Activated T-helper 1 cell treated with anti-CD3 and anti-CD28 coated beads, Interleukin-12 subunit alpha, Interleukin-12 subunit beta, Interleukin-2, Interleukin-4 antibody, amounts not matched to agents 30 ng/mL and 10 ng/mL and 1 ng/mL, durations not matched to agents 14 hours and 24 hours and 36 hours (primary cell): ENCODE measurements at places on chromosomes 7 and 10.
A peak's percentile ranks its signal among the peaks of the same experiment; 100 is the strongest.

DNA sequence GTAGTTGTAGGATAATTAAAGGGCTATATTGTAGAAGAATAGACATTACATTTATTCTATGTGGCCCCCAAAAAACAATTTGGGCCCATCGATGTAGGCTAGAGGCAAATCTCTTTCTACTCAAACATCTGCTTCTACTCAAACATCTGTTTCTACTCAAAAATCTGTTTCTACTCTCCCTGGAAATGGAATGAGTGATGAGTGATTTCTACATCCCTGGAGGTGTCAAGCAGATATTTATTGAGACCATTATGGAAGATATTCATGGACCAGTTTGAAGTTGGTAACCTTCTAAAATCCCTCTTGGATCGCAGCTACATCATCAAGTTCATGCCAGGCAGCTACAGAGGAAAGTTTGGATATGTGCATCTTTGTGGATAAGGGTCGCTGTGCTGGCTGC is 5.1 kb upstream of the PLPP4 start:
- H3K4me3 ChIP-seq = no peak overlapping the region
- H3K27me3 ChIP-seq = peaks cover 14% of the 10 kb centered on the region
- DNase-seq = no peak

- H3K27me3 ChIP-seq = peaks cover 4% of the 10 kb centered on the region
- no peak overlapping the region for H3K27ac ChIP-seq
- no peaks in the 10 kb centered on the region for H3K36me3 ChIP-seq
Observed at GRCh38 chr7:130823060-130823459, 89.1 kb upstream of the KLF14 start.

DNA sequence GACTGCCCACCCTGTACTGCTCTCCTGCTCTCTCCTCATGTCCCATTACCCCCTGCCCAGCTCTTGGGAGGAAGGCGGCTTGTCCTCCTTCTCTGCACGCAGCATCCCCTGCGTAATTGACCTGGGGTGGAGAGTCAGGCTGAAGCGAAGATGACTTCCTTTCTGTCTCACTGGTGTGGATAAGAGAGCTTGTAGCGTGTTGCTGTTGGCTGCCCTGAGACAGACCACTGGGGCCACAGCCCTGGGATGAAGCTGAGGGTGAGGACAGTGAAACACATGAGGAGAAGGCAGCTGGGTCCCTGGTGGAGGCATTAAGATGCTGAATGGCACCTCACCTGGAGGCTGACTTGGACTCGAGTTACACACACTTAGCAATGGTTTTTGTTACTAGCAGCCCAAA is 310.3 kb upstream of the ZNF32 start:
- no peaks in the 10 kb centered on the region for H3K4me1 ChIP-seq
- H3K36me3 ChIP-seq = no peaks in the 10 kb centered on the region
- H3K4me3 ChIP-seq = no peak overlapping the region

DNA sequence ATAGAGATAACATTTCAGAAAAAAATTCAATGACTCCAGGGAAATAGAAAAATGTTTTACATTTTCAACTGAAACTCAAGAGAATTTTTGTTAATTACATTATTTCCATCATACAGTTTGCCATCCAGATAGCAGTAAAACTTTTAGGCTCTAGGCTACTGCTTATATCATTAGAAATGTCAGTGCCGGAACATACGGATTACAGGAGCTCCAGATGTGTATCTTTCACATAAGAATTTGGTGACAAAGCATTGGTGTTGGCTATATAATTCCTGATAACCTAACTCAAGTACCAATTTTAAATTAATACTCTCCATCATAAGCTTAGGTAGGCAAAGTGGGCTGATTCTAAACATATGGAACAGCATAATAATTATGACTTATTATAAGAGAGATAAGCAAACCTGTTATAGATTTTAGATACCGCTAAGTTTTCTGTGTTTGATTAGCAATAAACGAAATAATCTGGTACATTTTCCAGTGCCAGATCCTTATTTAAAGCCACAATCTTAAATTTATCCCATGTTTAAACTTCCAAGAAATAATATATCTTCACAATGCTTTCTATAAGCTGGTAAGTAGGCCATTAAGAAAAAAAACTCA is 637.9 kb downstream of the NXPH1 start:
- no peak for DNase-seq
- H3K27me3 ChIP-seq = no peaks in the 10 kb centered on the region

GRCh38 chr10:34102893-34103506 is 712.1 kb downstream of the PARD3 start:
- H3K36me3 ChIP-seq = no peaks in the 10 kb centered on the region
- no peak for DNase-seq
- H3K27ac ChIP-seq = no peak overlapping the region

- no peaks in the 10 kb centered on the region for H3K4me1 ChIP-seq
- H3K27ac ChIP-seq = no peak overlapping the region
- no peaks in the 10 kb centered on the region for H3K36me3 ChIP-seq
- no peaks in the 10 kb centered on the region for H3K27me3 ChIP-seq
- H3K4me3 ChIP-seq = no peak overlapping the region
Observed at GRCh38 chr7:10101351-10101750, 872.3 kb upstream of the PHF14 start.

- no peaks in the 10 kb centered on the region for H3K36me3 ChIP-seq
- no peaks in the 10 kb centered on the region for H3K27me3 ChIP-seq
- no peak overlapping the region for H3K27ac ChIP-seq
- DNase-seq = no peak
Observed at GRCh38 chr7:45484094-45484493, 90.1 kb upstream of the ADCY1 start.

GRCh38 chr7:107891636-107892366 is 818 bp downstream of the DLD start:
- peaks cover 25% of the 10 kb centered on the region for H3K36me3 ChIP-seq
- peak overlapping the region; percentile 100 for H3K4me3 ChIP-seq
- DNase-seq = no peak
- peaks cover 51% of the 10 kb centered on the region for H3K4me1 ChIP-seq
- H3K27me3 ChIP-seq = no peaks in the 10 kb centered on the region

- peaks cover 31% of the 10 kb centered on the region for H3K36me3 ChIP-seq
- H3K27ac ChIP-seq = peak overlapping the region; percentile 94
- peaks cover 8% of the 10 kb centered on the region for H3K27me3 ChIP-seq
- peaks cover 84% of the 10 kb centered on the region for H3K4me1 ChIP-seq
Observed at GRCh38 chr7:5700391-5700985, 81.0 kb downstream of the RNF216 start.

DNA sequence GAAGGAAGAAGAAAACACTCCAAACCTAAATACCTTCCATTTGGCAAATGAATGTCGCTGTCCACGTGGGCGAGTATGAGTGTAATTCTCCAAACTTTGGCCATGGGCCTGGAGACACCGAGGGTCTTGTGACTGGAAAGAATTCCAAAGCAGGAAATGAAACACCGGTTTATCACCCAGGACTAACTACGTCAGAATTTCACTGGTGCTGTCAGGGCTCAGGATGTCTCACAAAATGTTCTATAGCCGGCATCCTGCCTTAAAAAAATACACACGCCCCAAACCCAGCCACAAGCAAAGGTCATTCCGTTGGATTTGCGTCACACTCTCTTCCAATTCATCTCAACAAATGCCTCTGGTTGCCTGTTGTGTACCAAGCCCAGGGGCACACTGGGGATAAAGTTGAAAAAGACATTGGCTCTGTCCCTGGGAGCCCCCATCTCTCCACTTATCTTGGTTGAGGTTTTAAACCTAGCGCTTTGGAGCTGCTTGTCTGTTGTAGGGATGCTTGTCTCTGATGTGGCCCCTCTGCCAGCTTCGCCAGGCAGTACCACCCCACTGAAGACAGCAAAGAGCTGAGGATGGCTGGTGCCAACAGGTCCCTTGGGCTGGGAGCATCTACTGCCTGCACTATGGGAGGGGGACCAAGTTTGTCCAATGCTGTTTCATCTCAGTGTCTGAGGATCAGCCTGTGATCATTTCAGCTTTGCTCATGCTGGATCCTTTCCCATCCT is 31.2 kb downstream of the GSTO2 start:
- H3K27me3 ChIP-seq = no peaks in the 10 kb centered on the region
- peaks cover 15% of the 10 kb centered on the region for H3K36me3 ChIP-seq
- peaks cover 44% of the 10 kb centered on the region for H3K4me1 ChIP-seq
- DNase-seq = no peak

GRCh38 chr10:132272231-132272971 is 35.3 kb downstream of the STK32C start:
- no peak overlapping the region for H3K4me3 ChIP-seq
- H3K36me3 ChIP-seq = no peaks in the 10 kb centered on the region
- H3K4me1 ChIP-seq = no peaks in the 10 kb centered on the region
- H3K27ac ChIP-seq = no peak overlapping the region
- no peaks in the 10 kb centered on the region for H3K27me3 ChIP-seq

GRCh38 chr7:99008181-99008631 is 129.9 kb downstream of the TRRAP start:
- H3K27me3 ChIP-seq = no peaks in the 10 kb centered on the region
- no peak overlapping the region for H3K4me3 ChIP-seq
- no peak overlapping the region for H3K27ac ChIP-seq
- no peaks in the 10 kb centered on the region for H3K4me1 ChIP-seq
- DNase-seq = no peak
- H3K36me3 ChIP-seq = peaks cover 32% of the 10 kb centered on the region

- no peak overlapping the region for H3K27ac ChIP-seq
- DNase-seq = no peak
- peak overlapping the region; percentile 58 for H3K4me3 ChIP-seq
- peaks cover 8% of the 10 kb centered on the region for H3K4me1 ChIP-seq
Observed at GRCh38 chr10:13439313-13440184, 89.3 kb downstream of the BEND7 start.

- no peak for DNase-seq
- no peaks in the 10 kb centered on the region for H3K27me3 ChIP-seq
- peaks cover 37% of the 10 kb centered on the region for H3K36me3 ChIP-seq
- no peak overlapping the region for H3K4me3 ChIP-seq
Observed at GRCh38 chr7:55549457-55549856, 22.8 kb downstream of the VOPP1 start.

DNA sequence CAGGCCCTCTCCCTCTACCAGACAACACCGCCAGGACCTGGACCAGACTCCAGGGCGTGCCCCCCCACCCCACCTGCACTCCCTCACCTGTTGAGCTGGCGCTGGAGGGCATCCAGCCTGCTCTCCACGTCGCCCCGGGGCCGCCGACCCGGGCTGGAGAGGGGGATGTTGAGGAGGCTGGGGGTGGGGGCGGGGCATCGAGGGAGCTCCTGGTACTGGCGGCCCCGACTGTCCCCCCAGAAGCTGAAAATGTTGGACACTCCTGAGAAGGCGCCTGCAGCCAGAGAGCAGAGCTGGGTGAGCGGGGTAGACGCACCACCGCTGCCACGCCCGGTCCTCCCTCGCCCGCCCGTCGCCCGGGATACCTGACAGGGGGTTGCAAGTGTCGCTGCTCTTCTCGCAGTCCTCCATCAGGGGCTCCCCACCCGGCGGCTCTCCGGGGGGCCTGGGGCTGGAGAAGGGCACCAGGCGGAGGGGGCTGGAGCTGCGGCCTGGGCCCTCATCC is 30.8 kb downstream of the KCNH2 start:
- DNase-seq = no peak
- peaks cover 17% of the 10 kb centered on the region for H3K27me3 ChIP-seq
- H3K36me3 ChIP-seq = no peaks in the 10 kb centered on the region
- no peak overlapping the region for H3K4me3 ChIP-seq
- no peaks in the 10 kb centered on the region for H3K4me1 ChIP-seq
- H3K27ac ChIP-seq = no peak overlapping the region

GRCh38 chr10:3850999-3851937 is 66.3 kb upstream of the KLF6 start:
- H3K27me3 ChIP-seq = no peaks in the 10 kb centered on the region
- H3K27ac ChIP-seq = peak overlapping the region; percentile 92
- H3K36me3 ChIP-seq = peaks cover 2% of the 10 kb centered on the region
- H3K4me3 ChIP-seq = peak overlapping the region; percentile 17
- no peak for DNase-seq

- no peak overlapping the region for H3K4me3 ChIP-seq
- H3K36me3 ChIP-seq = no peaks in the 10 kb centered on the region
- H3K27me3 ChIP-seq = peaks cover 3% of the 10 kb centered on the region
- no peaks in the 10 kb centered on the region for H3K4me1 ChIP-seq
- H3K27ac ChIP-seq = no peak overlapping the region
- DNase-seq = no peak
Observed at GRCh38 chr7:40165216-40165615, 30.4 kb downstream of the SUGCT start.

GRCh38 chr10:126876456-126876855 is 28.8 kb upstream of the DOCK1 start:
- no peak for DNase-seq
- H3K4me3 ChIP-seq = no peak overlapping the region
- no peak overlapping the region for H3K27ac ChIP-seq
- no peaks in the 10 kb centered on the region for H3K27me3 ChIP-seq
- H3K36me3 ChIP-seq = no peaks in the 10 kb centered on the region
- H3K4me1 ChIP-seq = no peaks in the 10 kb centered on the region

- H3K27ac ChIP-seq = no peak overlapping the region
- H3K27me3 ChIP-seq = no peaks in the 10 kb centered on the region
- H3K4me3 ChIP-seq = no peak overlapping the region
- no peak for DNase-seq
- H3K4me1 ChIP-seq = no peaks in the 10 kb centered on the region
Observed at GRCh38 chr7:80711531-80711930, 73.1 kb downstream of the CD36 start.

- no peaks in the 10 kb centered on the region for H3K27me3 ChIP-seq
- DNase-seq = no peak
- no peaks in the 10 kb centered on the region for H3K36me3 ChIP-seq
- no peak overlapping the region for H3K4me3 ChIP-seq
Observed at GRCh38 chr7:85774986-85775385, 588.1 kb upstream of the SEMA3D start.

DNA sequence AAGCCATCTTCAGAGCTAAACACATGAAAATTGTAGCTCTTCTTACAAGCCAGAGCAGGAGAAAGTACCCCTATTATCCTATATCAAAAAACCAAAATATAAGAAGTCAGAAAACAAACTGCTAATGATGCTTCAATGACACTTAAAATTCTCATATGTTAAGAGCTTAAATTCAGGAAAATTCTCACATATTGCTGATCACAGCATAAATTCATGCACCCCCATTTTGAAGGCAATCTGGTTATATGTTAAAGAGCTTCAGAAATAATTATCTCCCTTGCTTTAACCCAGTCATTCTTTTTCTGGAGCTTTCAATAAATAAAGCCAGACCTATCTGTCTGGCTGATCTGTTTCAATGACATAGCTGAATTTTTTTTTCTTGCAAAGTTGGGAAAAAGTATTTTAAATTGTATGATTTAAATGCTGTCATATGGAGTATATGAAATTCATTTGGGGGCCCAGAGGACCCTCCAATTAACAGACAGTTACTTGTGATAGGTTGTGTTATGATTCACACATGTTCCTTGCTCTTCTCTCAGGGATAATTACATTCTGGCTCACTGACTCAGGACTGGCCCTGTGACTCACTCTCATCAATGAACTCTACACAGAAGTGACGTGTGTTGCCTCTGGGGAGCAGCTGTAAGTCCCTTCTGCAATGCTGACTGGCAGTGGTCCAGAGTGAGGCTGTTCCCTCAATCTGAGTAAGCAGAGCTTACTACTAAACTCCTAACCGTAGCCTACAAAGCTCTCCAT is 85.2 kb downstream of the HGF start:
- H3K27me3 ChIP-seq = no peaks in the 10 kb centered on the region
- H3K4me1 ChIP-seq = no peaks in the 10 kb centered on the region
- no peaks in the 10 kb centered on the region for H3K36me3 ChIP-seq
- DNase-seq = no peak
